HAP-1 (cell line): ENCODE measurements at places on chromosomes 12 and 14.
A peak's percentile ranks its signal among the peaks of the same experiment; 100 is the strongest.

DNA sequence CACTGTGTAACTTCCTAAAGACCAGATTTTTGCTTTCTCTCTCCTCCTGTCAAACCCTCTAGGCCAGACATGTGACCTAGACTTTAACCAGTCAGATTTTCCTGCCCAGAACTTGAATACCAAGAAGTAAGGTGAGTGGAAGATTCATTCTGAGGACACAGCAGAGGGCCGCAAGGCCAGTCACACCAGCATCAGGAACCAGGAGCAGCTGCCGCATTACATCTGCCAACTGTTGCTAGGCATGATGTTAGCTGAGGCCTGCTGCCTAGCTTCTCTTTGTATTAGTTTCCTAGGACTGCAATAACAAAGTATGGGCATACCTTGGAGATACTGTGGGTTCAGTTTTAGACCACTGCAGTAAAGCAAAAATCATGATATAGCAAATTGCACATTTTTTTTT, 101.9 kb upstream of the BMP4 start:
- no peak for DNase-seq

- DNase-seq, result no peak
Measured at GRCh38 chr14:83355609-83356008, 1822.0 kb upstream of the SEL1L start.

- no peak for DNase-seq
Measured at GRCh38 chr12:65470256-65470655, 191.8 kb downstream of the MSRB3 start.

GRCh38 chr14:100544506-100545141, 42.6 kb downstream of the BEGAIN start:
- DNase-seq, result no peak

DNA sequence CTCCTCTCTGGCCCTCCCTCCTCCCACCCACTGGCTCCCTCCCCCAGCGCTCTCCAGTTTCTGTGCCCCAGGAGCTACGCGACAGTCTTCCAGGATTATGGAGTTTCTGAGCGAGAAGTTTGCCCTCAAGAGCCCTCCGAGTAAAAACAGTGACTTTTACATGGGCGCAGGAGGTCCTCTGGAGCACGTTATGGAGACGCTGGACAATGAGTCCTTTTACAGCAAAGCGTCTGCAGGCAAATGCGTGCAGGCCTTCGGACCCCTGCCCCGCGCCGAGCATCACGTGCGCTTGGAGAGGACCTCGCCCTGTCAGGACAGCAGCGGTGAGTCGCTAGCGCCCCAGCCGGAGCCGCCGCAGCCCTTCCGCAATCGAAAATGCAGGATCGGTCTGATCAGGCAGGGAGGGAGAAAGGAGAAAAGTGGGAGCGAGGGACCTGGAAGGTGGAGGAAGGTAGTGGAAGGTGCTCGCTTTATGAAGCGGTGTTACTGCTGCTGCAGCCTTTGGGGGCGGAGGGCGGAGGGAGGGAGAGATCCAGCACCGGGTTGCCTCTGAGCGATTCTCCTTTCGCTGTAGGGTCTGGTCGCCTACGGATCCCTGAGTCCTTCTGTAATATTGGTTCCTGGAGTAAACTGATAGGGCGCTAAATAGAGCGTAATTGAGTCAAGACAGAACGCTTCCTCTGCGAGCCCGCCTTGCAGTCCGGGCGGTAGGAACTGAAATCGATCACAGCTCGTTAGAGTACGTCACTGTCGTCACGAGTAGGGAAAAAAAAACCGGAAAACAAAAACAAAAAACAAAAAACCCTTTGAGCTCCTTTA, at the start of gene ALX1:
TSS of gene ALX1 (plus strand) at position 56 of the 819 bp plus-strand sequence. CDS start at position 98, 42 bp downstream.
- DNase-seq, result peak; percentile 85

- no peak for DNase-seq
Measured at GRCh38 chr14:79197516-79197915, 1013.8 kb downstream of the DIO2 start.

GRCh38 chr12:20592556-20592955, 102.6 kb upstream of the SLCO1C1 start:
- no peak for DNase-seq

GRCh38 chr14:71754422-71755095, 177.7 kb upstream of the RGS6 start:
- no peak for DNase-seq

DNA sequence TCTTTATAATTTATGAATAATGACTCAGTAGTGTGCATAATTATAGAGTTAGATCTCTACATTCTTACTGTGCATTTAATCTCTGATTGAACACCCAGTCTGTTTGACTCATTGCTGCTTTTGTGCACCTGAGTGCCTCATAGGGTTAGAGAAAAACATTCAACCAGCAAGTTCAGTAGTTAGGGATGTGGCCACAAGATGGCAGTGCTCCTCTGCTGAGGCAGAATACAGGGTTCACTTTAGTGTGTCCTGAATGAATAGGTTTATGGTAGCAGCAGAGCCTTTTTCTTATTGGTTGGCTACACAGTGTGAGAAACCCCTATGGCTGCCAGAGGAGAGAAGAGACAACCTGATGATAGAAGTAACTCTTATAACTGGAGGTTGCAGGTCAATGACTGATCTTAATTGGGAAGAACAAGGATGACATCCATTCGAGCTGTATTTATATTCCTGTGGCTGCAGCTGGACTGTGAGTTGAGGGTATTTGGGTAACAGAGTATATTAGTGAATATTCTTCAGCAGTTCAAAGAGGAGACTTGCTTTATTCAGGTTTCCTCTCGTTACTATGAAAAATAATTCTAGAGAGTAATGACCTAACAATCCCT, 194.9 kb upstream of the OR4E1 start:
- peak; percentile 31 for DNase-seq

GRCh38 chr12:6161124-6161882, 36.8 kb upstream of the VWF start:
- no peak for DNase-seq
